ENCODE measurements at places on chromosomes 3 and 15. TPM values are rescaled to one million over a fixed set of nuclear protein-coding genes. Genes with fewer than 3 reads are reported as not detected.

MYO1E gene
- total RNA-seq = 108 TPM

GOLGA6L10 gene
- total RNA-seq = 0.73 TPM

DNAJA4 gene
- total RNA-seq = 10.2 TPM

ECE2 gene
- total RNA-seq = not detected

MME gene
- total RNA-seq = 11.6 TPM
